ENCODE measurements at places on chromosomes 16 and 17.

GRCh38 chr16:20901436-20902112, 1.0 kb downstream of the LYRM1 start:
- H3K4me1 ChIP-seq, result peaks cover 9% of the 10 kb centered on the region
- peak overlapping the region; percentile 86 for H3K4me3 ChIP-seq
- DNase-seq, result peak; percentile 21

GRCh38 chr16:66563574-66564334, 2.5 kb upstream of the CMTM1 start:
- no peak for DNase-seq
- no peak overlapping the region for H3K27ac ChIP-seq
- no peaks in the 10 kb centered on the region for H3K27me3 ChIP-seq
- H3K36me3 ChIP-seq, result peaks cover 66% of the 10 kb centered on the region
- no peak overlapping the region for H3K4me3 ChIP-seq
- no peaks in the 10 kb centered on the region for H3K4me1 ChIP-seq

DNA sequence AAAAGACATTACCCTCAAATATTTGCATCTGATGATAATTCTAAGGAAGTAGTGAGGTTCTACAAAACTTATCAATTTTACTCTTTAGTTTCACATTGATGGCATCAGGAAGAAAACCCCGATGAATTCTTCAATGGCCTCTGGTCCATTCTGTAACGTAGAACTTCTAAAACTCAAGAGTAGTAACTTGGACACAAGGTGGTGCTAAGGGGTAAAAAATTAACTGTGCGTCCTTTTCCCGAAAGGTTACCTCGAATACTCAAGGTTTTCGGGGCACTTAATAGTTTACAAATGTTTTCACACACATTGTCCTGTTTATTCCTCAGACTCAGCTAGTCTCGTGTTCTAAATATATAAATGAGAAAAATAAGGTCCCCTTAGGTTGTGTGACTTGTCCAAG, 517.3 kb upstream of the ZFHX3 start:
- peaks cover 7% of the 10 kb centered on the region for H3K4me1 ChIP-seq
- H3K27ac ChIP-seq, result no peak overlapping the region
- H3K36me3 ChIP-seq, result no peaks in the 10 kb centered on the region
- no peak overlapping the region for H3K4me3 ChIP-seq

GRCh38 chr17:44110011-44110686, 13.3 kb downstream of the HDAC5 start:
- no peak overlapping the region for H3K4me3 ChIP-seq
- peaks cover 5% of the 10 kb centered on the region for H3K36me3 ChIP-seq
- DNase-seq, result no peak
- H3K4me1 ChIP-seq, result peaks cover 24% of the 10 kb centered on the region
- H3K27ac ChIP-seq, result no peak overlapping the region

DNA sequence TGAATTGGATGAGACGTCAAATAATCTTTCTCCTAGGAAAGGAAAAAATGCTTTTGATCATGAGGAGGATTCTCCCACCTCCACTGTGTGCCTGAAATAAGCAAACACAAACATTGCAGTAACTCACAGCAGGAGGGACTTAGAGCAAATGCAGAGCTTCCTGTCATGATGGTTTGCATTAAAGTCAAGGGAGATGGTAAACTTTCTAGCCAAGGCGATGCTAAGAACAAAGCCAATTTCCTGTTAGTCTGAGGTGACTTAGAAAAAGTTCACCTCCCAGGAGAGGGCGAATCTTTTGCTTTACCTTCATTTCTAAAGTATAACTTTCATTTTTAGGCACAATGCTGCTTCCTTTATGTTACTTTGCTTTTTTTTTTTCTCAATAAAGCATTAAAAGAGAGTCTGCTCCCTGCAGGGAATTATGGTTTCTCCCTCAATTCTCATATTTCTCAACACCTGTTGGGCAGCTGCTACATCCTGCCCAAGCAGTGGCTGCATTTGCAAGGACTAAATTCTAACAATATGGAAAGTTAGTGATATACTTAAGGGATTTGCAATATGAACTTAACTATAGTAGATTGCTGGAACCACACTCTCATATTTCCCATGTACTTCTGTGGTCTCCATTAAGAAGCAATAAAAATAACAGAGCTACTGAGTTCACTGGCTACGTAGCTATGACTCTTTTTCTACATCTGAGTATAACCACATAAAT, 175.6 kb downstream of the PCTP start:
- no peaks in the 10 kb centered on the region for H3K4me1 ChIP-seq
- H3K27me3 ChIP-seq, result no peaks in the 10 kb centered on the region
- no peak overlapping the region for H3K27ac ChIP-seq
- no peaks in the 10 kb centered on the region for H3K36me3 ChIP-seq
- no peak for DNase-seq

DNA sequence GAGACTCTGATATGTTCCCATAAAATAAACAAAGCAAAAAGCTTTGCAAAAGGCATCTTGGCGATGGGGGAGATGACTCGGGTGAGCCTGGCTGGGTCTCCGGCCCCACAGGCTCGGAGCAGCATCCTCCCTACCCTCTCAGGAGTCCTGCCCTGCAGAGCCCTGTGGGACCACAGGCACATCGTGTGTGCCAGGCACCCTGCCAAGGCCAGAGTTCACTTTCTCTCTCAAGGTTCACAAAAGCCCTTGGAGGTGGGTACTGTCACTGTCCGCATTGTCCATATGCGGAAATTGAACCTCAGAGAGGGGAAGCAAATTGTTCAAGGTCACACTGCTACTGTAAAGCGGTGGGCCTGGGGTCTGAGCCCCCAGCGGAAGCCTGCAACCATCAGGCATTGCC, 48.5 kb downstream of the CRISPLD2 start:
- H3K4me3 ChIP-seq, result no peak overlapping the region
- no peak overlapping the region for H3K27ac ChIP-seq
- H3K36me3 ChIP-seq, result no peaks in the 10 kb centered on the region
- DNase-seq, result no peak
- H3K27me3 ChIP-seq, result no peaks in the 10 kb centered on the region

DNA sequence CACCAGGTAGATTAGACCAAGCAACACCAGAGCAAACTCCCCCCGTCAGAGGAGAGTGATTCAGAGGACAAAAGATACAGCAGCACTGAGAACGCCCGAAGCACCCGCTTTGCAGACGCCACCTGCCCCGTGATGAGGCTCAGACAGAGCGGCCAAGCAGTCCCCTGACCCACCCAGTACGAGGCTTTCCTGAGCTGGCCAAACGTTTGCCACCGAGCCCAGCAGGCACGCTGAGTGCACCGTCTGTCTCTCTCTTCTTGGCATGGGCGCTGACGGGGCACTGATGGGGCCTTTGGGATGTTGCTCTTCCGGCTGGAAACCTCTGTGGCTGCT, 19.4 kb upstream of the WDR45B start:
- no peaks in the 10 kb centered on the region for H3K27me3 ChIP-seq
- H3K4me1 ChIP-seq, result peaks cover 9% of the 10 kb centered on the region
- no peak for DNase-seq
- no peak overlapping the region for H3K4me3 ChIP-seq
- H3K27ac ChIP-seq, result no peak overlapping the region

- peaks cover 29% of the 10 kb centered on the region for H3K27me3 ChIP-seq
- no peak overlapping the region for H3K27ac ChIP-seq
- DNase-seq, result no peak
- no peaks in the 10 kb centered on the region for H3K36me3 ChIP-seq
- peaks cover 6% of the 10 kb centered on the region for H3K4me1 ChIP-seq
These were observed 681 bp upstream of the MAPT start for GRCh38 chr17:45893725-45894021.

- no peaks in the 10 kb centered on the region for H3K4me1 ChIP-seq
- no peak overlapping the region for H3K27ac ChIP-seq
- H3K36me3 ChIP-seq, result no peaks in the 10 kb centered on the region
- DNase-seq, result no peak
These were observed 71.7 kb downstream of the HLF start for GRCh38 chr17:55336426-55336825.

DNA sequence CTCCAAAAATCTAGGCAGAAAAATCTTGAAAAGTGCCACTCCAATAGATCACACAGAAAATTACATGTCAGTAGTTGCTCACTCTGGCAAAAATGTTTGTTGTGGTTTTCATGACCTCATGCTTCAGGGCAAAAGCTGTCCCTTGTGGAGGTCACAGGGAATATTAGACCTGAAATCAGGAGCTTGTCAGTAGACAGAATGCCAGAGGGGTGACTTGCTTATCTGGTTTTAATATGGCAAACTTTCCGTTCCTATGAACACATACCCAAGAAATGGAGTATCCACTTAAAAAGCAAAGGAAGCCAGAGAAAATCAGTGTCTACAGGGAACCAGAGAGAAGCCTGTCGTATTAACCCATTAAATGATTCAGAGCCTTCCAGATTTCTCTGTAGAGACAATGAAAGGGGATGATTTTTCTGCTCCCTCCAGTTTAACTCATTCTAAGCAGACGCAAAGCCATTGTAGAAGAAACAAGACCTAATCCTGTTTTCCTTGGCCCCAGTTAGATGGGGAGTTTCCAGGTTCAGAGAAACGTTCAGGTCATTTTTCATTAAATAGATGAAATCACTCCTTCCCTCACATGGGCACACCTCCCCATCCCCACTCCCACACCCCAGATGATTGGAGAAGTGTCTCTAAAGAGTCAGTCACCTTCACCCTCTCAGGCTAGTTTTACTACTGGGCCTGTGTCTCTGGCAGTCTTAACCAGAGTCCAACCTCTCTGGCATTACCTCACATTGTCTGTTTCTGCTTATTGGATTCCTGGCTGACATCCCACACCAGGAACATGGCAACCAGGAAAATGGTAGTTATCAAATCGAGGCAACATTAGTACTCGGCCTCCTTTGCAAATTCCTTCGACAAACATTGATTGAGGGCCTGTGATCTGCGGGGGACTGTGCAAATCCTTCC, 6.0 kb downstream of the SOX9 start:
- peaks cover 6% of the 10 kb centered on the region for H3K27me3 ChIP-seq
- no peak overlapping the region for H3K4me3 ChIP-seq

DNA sequence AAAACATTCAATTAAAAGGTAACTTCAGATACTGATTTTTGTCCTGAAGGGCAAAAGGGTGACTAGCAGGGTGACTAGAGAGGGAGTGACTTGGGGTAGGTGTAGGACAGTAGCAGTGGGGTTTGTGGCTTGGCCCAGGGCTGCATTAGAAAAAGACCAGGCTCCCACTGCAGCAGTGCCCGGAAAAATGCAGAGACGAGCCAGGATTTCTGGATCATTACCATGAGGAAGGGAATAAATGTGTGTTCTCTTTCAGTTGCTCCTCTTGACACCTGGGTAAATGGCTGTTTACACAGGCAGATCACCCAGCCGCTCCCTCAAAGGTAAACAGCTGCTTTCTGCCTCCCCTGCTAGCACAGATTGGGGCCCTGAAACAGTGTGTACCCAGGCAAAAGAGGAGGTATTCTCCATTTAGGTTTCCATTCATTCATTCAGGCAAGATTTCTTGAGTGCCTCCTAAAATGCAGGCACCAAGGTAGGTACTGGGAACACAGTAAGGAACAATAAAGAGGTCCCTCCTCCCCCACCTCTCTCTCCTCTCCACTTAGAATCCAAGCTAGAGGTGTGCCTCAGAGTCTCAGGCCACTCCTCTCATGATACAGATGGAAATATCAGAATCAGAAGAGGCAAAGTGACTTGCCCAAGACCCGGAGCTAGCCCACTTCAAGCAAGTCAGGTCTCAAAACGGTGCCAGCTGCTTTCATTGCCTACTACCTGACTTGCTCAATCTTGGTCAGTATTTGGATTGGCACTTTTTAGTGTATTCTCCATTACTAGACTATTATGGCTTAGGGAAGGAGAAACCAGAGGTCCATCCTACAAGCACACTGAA, 15.2 kb upstream of the TOX3 start:
- H3K36me3 ChIP-seq, result no peaks in the 10 kb centered on the region
- H3K4me1 ChIP-seq, result no peaks in the 10 kb centered on the region
- H3K27ac ChIP-seq, result no peak overlapping the region
- DNase-seq, result no peak

DNA sequence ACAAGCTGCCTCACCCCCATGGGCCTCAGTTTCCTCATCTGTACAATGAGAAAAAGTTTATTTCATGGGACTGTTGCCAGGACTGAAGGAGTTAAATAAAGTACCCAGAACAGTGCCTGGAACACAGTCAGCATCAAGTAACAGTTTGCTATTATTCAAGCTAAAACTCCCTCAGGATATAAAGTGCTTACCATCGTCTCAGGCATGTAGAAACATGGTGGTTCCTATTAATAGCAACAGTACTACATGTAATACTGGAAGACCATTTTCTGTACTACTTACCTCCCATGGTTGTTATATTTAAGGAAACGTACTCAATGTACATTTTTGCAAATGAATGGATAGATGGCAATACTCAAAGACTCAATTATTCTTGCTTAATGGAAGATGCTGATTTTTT, 93.4 kb downstream of the NCOR1 start:
- peaks cover 99% of the 10 kb centered on the region for H3K36me3 ChIP-seq
- H3K4me1 ChIP-seq, result no peaks in the 10 kb centered on the region
- H3K4me3 ChIP-seq, result no peak overlapping the region
- no peak for DNase-seq
- no peaks in the 10 kb centered on the region for H3K27me3 ChIP-seq

- H3K36me3 ChIP-seq, result no peaks in the 10 kb centered on the region
- H3K4me1 ChIP-seq, result peaks cover 1% of the 10 kb centered on the region
- peak overlapping the region; percentile 60 for H3K4me3 ChIP-seq
- DNase-seq, result no peak
These were observed 468 bp downstream of the FLYWCH2 start for GRCh38 chr16:2883458-2883908.

DNA sequence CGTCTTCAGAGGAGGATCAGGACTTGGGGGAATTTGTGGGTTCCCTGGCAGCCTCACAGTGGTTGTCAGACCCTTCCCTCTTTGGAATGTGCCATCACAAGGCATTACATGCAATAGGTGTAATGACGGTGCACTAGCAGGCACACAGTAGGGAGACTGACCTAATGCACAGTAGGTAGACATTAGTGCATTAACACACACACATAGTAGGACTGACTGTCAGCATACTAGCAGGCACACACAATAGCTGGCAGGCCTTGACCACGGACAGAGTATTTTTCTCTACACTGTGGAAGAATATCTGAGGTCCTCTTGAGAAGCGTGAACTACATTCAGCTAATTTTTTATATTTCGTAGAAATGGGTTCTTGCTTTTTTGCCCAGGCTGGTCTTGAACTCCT, 10.9 kb upstream of the UBALD2 start:
- no peaks in the 10 kb centered on the region for H3K27me3 ChIP-seq
- H3K36me3 ChIP-seq, result no peaks in the 10 kb centered on the region
- no peak overlapping the region for H3K4me3 ChIP-seq
- H3K4me1 ChIP-seq, result peaks cover 10% of the 10 kb centered on the region
- H3K27ac ChIP-seq, result no peak overlapping the region

- no peaks in the 10 kb centered on the region for H3K36me3 ChIP-seq
- no peak overlapping the region for H3K4me3 ChIP-seq
- H3K27me3 ChIP-seq, result no peaks in the 10 kb centered on the region
- H3K27ac ChIP-seq, result no peak overlapping the region
- H3K4me1 ChIP-seq, result peaks cover 2% of the 10 kb centered on the region
These were observed 4.8 kb downstream of the CYB5D2 start for GRCh38 chr17:4147751-4148310.

GRCh38 chr16:86011532-86011931, 112.6 kb downstream of the IRF8 start:
- DNase-seq, result no peak
- H3K4me1 ChIP-seq, result no peaks in the 10 kb centered on the region
- H3K27me3 ChIP-seq, result no peaks in the 10 kb centered on the region
- no peak overlapping the region for H3K27ac ChIP-seq
- no peak overlapping the region for H3K4me3 ChIP-seq

- H3K4me3 ChIP-seq, result no peak overlapping the region
- peaks cover 6% of the 10 kb centered on the region for H3K4me1 ChIP-seq
- no peak overlapping the region for H3K27ac ChIP-seq
- no peak for DNase-seq
- peaks cover 3% of the 10 kb centered on the region for H3K36me3 ChIP-seq
These were observed 5.7 kb upstream of the ZNF469 start for GRCh38 chr16:88376835-88377726.
